RPMI7951 (cell line): ENCODE measurements at places on chromosomes 3 and 15. TPM values are rescaled to one million over a fixed set of nuclear protein-coding genes. Genes with fewer than 3 reads are reported as not detected.

Gene TRIM42
- not detected in 2 replicates for total RNA-seq

DNA sequence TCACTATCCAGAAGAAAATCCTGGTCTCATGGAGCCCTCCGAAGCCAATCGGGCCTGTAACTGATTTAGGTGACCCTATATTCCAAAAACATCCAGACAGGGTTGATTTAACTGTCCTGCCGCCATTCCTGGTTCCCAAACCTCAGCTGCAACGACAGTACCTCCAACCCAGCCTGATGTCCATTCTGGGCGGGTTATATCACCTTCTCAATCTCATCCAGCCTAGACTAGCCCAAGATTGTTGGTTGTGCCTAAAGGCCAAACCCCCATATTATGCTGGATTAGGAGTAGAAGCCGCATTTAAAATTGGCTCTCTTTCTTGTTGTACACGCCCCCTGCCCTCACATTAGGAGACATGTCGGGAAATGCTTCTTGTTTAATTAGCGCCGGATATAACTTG lies 36.7 kb downstream of the ZBTB11 start:
- no peak for DNase-seq

DNA sequence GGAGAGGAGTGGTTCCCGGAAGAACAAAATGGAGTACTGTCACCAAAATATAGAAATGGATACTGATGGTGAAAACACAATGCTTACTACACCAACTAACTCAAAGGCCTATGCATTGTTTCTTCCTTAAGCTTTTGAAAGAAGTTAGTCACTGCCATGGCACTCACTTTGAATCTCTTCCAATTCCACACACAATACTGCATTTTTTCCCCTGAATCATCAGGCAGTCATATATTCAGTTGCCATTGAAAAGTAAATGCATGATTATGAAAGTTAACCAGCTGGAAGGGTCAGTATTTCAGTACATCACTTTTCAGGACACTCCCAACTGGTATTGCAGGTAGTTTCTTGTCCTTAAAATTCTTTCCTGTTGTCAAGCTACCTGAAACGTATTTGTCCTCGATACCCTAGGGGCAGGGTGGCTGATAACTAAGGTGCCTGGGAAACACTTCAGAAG lies 9.0 kb upstream of the LRRFIP2 start:
- peak; percentile 94 for DNase-seq

DNA sequence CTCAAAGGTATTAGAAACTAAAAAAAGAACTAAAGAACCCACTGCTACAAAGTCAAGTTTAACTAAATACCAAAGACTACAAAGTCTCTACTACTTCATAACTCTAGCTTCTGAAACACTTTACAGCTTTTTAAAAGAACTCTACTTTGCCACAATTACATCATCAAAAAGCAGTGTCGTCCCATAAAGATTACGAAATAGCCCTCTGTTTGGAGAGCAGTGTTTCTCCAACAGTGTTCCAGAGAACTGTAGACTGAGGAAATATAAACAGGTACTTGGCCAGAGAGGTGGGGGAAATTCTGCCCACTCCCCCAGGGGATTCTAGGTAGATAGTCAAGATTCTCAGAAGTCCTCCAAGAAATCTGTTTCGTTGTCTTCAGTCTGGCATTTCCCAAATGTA lies 225.6 kb downstream of the PDZRN3 start:
- DNase-seq = no peak

GRCh38 chr3:28125342-28125741 lies 116.1 kb upstream of the CMC1 start:
- DNase-seq = no peak

DNA sequence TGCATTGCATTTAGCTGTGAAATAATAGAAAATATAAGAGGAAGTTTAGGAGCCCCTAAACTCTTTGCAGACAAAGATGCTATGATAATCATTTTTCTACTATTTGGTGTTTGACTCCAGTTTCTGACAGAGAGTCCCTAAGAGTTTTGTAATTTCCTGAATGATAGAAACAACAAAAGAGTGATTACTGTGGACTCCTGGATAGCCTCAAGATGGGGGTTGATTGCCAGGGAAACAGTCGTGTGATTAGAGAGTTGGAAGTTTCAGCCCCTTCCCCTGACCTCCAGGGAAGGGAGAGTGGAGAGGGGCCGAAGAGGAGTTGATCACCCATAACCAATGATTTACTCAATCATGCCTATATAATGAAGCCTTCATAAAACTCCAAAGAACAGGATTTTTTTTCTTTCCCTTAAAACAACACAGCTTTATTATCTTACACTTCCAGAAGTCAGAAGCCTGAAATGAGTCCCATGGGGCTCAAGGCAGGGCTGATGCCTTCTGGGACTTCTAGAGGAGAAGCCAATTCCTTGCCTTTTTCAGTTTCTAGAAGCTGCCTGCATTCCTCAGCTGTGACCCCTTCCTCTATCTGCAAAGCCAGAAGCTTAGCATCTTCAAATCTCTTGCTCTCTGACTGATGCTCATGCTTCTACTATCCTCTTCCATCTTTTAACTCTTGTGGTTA lies 292.3 kb upstream of the ZPLD1 start:
- no peak for DNase-seq

- no peak for DNase-seq
These were observed 133.8 kb downstream of the ZBBX start for GRCh38 chr3:167246252-167246651.

Gene DMXL2
- total RNA-seq = 32.8 and 37.8 TPM in 2 replicates

DNA sequence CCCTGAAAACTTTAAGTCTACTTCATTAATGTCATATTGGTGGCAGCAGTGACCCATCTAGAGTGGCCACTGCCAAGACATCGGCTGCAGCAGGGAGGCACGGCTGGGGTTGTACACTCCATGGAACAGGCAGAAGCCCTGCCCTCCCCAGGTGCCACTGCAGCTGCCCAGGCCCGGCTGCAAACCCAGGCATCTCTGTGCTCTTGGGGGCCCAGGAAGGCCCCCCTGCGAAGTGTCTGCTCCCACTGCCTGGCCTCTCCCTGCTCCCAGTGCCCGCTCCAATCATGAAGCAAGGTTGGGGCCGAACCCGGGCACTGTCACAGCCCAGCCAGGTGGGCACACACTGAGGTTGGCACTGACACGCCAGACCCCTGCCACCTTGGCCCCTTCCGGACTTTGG lies 12.1 kb upstream of the RPL14 start:
- no peak for DNase-seq

- no peak for DNase-seq
These were observed 7.5 kb downstream of the C3orf22 start for GRCh38 chr3:126551121-126551838.

GRCh38 chr3:98593046-98593936 lies at the start of gene CPOX:
Gene CPOX, minus strand, starts transcription at chr3:98593611. Its CDS starts 107 bp downstream, at chr3:98593504.
- peak; percentile 99 for DNase-seq

GRCh38 chr3:183357564-183358079 lies 70.8 kb downstream of the MCF2L2 start:
- DNase-seq = no peak

DNA sequence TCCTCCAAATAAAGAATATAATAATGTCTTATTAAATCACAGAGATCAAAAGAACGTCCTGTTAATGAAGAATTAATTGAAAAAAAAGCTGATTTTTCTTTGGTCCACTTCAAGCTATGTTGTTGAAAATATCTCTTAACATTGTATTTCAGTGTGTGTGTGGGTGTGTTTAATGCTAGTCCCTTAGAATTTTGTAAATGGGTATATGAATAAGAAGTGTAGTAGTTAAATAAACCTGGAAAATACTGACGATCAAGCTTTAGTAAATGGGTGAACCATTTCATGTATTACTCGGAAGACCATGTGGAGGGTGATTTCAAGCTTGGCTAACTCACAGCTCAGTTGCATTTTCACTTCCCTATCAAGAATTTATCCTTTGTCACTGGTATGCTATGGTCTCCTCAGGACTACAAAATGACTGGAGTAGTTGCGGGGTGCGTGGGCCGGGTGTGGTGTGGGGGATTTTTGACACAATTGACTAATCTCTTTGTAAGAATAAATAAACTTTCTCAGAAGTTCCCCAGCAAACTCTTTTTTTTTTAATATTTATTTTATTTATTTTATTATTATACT lies 586.4 kb downstream of the GRM7 start:
- no peak for DNase-seq

DNA sequence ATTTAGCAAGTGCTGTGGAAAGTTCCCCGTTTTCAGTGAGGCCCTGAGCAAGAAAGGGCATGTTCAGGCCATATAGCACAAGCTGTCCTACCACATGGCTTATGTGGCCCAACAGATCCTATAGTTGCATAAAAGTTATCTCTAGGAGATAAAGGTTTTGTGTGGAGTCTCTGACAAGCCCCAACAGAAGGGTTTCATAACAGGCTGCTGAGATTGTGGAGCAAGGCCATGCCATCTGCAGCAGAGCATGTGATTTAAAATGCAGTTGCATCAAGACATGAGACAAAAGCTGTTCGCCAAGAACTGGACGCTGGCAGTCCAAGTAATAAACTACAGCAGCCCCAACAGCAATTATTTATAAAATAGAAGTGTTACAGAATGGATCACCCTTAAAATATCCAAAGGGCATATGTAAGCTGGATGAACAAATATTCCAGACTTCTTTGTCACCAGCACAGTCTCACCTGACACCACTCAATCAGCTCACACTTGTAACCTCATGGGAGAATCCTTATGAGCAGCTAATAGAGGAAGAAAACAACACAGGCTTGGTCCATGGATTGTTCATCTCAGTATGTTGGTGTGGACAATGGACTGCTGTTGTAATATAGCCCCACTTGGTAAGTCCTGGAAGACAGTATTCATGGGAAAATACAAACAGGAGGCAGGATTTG lies 14.4 kb upstream of the CLDN1 start:
- no peak for DNase-seq

DNA sequence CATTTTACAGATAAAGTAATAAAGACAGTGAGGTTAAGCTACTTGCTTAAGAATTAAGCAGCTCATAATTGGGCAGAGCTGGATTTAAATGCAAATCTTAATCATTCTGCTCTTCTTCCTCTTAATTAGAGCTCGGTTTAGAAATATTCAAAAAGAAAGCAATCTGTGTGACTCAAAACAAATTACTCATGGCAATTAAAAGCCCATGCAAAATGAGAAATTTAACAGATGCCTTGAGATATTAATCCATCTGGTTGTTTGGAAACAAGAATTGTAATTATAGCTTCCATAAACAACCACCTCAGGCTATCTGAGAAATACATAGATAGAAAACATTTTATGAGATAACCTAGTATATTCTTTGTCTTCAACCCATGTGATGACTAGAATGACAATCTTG lies 44.2 kb upstream of the DCBLD2 start:
- no peak for DNase-seq

GRCh38 chr15:78432664-78433063 lies 5.4 kb upstream of the IREB2 start:
- no peak for DNase-seq

GRCh38 chr3:3087716-3088465 lies 22.3 kb downstream of the IL5RA start:
- DNase-seq = no peak

GRCh38 chr15:77622209-77622933 lies 10.3 kb downstream of the LINGO1 start:
- DNase-seq = no peak

GRCh38 chr3:42451546-42452230 lies 41.3 kb upstream of the LYZL4 start:
- DNase-seq = peak; percentile 80

Gene PEAK1
- total RNA-seq = 13.5 and 21.4 TPM in 2 replicates

Gene ZNF620
- total RNA-seq = 1.4 and 1.5 TPM in 2 replicates

Gene MST1R
- 0.29 and 0.36 TPM in 2 replicates for total RNA-seq

Gene TRIM71
- not detected in 2 replicates for total RNA-seq

Gene ARRDC4
- total RNA-seq = 4.0 and 4.6 TPM in 2 replicates

GRCh38 chr3:51703068-51703760 lies 3.7 kb upstream of the GRM2 start:
- DNase-seq = no peak

Gene ZNF660
- total RNA-seq = 1.1 and 1.2 TPM in 2 replicates

DNA sequence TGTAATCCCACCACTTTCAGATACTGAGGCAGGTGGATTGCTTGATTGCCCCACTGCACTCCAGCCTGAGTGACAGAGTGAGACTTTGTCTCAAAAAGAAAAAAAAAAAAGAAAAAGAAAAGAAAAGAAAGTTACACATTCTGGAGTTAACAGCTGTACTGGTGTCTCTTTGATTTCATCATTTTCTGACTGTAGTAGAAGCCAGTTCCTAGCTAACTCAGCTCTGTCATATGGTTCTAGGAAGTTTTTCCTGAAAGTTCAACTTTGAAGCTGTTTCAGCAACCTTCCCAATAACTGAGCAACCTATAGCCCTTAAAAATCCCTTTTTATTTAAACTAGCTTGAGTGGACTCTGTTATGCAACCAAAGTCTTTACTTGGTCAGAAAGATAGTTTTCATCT lies 104.6 kb upstream of the STRIT1 start:
- DNase-seq = no peak

Gene NEK10
- 1.2 and 1.4 TPM in 2 replicates for total RNA-seq

Gene WDR49
- 0.12 TPM in 1 of 2 replicates, not detected in the other for total RNA-seq

DNA sequence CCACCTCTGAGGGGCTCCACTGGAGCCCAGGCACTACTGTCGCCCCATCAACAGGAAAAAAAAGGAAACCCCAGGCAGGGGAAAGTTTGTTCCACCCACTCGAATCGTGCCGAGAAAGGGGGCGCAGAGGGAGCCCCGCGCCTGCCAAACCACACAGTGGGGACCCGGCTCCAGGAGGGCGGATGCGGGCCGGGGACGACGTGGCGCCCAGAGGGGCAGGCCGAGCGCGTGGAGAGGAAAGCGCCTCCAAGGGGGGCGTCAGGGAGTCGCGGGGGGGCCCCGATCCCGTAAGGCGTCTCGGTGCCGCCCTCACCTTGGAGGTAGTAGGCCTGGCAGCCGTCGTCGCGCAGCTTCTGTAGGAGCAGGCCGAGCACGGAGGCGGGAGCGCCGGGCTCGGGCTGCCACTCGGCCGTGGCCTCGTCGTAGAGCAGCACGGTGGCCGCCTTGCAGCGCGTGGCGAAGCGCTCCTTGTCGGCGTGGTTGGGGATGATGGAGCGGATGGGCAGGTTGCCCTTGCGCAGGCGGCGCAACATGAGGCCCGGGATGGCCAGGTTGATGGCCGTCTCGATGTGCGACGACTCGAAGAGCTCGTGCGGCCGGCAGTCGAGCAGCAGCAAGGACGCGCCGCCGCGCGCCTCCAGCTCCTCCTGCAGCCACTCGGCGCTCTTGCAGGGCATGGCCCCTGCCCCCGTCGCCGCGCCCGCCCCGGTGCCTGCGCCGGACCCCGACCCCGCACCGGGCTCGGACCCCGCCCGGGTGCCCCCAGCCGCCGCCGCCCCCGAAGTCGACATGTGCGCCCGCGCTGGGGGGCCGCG lies 627 bp downstream of the DUSP7 start:
- DNase-seq = peak; percentile 58

Gene GABRB3
- 0.12 TPM in 1 of 2 replicates, not detected in the other for total RNA-seq

Gene FBXW12
- total RNA-seq = not detected in 2 replicates

DNA sequence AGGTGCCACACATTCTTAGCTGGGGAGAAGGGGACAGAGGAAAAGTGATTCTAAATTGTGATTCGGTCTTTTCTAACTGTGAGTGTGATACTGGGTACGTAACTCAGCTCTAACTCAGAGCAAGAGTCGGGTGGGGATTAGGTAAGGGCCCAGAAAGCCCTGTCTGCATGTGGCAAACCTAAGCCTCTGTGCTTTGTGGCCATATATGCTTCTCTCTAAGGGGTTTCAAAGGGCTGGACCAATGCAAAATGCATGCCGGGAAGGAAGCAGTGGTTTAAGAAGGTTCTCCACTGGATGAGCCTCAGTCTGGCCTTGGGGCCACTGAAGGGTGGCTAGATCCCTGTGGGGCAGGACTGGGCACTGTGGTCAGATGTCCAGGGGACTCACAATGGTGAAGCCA lies 275.8 kb downstream of the PLCL2 start:
- no peak for DNase-seq
